ENCODE measurements at places on chromosomes 7 and 10.
A peak's percentile ranks its signal among the peaks of the same experiment; 100 is the strongest.

DNA sequence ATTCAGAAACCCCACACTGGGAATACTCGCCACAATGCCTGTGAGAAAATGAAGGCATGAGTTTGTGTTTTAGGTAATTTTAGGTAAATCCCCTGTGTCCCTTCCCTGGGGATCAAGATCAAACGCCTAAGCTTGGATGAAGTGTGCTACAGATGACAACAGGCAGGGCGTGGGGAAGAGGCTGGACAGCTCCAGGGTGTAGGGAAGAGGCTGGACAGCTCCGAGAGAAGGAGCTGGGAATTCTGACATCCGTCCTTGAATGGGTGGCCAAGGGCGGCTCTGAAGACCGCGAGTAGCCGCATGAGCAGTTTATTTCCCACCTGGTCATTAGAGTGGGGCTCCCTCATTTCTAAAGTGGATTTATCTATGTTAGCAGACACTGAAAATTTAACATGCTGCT lies 109.7 kb downstream of the RAMP3 start:
- no peak for DNase-seq

DNA sequence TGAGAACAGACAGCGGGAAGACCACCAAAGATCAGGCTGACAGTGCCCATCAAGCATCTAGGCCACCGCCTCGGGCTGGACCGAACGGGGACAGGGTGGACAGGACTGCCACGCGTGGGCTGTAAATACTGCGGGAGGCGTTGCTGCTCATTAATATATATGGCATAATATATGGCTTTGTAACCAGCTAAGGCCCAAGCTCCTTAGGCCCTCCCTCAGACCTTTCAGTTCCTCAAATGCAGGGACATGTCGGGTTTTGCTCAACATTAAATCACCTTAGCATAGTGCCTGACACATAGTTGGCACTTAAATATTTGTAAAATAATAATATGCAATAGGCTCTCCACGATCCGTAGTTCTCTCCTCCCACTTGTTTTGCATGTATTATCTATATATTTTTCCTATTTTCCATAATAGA lies 402 bp upstream of the TMEM168 start:
- DNase-seq: no peak

- DNase-seq: no peak
Observed at GRCh38 chr7:38773430-38773829, 135.6 kb downstream of the VPS41 start.

DNA sequence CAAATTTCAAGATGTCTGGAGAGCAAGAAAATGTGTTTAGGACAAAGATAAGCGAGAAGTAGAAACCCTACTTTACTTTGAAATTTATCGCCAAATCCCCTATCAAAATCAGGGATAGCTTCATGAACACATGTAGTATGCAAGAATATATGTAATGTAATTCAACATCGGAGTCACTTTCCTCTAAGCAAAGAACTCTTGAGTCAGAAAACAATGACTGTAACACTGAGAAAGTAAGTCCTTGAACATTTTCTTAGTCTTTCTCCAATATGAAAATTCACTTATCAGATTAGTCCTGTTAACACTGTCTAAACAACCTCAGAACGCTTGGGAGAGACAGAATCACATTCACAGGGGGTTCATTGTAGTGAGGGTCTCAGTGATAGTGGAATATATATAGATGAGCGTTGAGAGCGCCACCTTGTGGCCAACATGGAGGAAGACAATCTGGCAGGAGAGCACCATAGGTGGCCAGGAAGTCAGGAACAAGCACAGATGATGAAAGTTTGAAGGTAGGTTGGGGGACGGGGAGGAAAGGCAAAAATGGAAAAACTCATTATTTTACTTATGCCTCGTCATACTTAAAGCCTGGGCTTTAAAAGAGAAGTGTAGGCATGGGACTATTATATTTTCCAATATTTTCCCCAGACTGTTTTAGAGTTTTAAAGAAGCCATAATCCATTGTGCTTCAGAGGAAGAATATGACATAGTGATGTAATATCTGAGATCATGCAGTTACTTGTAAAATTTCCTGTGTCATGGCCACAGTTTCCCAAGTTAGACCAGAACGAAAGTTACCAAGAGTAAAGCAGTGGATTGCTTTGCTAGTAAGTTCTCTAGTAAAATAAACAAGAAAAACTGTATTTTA lies 115.5 kb upstream of the GNAI1 start:
- no peak for DNase-seq

GRCh38 chr10:129786216-129786615 lies 177.9 kb downstream of the EBF3 start:
- DNase-seq: no peak

DNA sequence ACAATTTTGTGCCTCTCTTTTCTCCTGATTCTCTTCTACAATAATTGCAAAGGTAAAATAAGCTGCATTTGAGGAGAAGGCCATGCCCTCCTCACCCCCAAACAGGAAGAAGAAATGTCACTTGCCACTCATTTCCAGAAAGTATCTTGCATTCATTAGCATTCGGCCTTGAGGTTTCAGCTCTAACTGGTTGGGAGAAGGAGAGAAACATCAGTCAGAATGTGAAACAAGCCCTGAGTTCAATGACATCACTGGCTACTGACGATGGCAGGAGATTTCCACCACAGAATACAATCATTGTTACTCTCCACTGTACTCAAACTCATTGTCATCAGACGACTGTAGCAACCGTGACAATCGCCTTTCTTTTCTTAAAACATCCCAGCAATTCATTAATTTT lies 72.8 kb downstream of the PRKCQ start:
- no peak for DNase-seq

DNA sequence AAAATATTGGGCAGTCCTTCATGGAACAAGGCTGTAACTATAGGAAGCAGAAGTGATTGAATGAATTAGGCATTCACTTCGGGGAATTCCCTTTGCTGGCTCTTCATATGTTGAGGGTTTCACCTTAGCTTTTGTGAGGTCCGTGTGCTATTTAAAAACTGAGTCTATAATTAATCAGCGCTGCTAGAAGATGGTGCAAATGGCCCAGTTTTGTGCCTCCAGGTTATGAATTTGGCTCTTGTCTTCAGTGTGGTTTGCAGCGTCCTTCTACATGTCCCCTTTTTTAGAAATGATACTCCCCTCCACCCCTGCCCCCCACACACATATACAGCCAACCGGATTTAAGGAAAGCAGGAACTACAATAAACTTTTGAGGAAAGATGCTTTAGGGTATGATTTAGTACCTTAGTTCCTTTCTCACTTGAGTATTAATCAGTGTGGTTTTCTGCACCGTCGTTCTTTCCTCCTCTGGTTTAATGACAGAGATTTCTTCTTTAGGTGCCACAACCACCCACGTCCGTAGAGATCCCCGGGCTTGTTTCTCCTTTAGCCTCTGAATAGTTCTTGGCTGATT lies 110.6 kb upstream of the SAMD8 start:
- DNase-seq: no peak

DNA sequence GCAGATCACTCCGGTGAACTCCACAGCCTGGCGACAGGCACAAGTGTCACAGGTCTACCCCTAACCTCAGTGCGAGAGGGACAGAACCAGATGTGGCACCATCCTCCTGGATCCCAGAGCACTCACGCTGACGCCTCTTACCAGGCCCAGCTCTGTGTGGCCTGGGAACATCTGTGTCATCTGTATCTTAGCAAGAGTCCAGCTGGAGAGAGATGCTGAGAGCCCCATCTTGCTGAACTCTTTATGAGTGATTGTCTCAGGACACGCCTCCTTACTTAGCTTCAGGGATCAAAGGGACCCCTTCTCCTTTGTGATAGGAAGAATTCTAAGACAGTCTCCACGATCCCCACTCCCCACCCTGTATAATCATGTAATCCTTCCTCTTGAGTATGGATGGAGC lies 10.0 kb upstream of the PROSER2 start:
- no peak for DNase-seq

DNA sequence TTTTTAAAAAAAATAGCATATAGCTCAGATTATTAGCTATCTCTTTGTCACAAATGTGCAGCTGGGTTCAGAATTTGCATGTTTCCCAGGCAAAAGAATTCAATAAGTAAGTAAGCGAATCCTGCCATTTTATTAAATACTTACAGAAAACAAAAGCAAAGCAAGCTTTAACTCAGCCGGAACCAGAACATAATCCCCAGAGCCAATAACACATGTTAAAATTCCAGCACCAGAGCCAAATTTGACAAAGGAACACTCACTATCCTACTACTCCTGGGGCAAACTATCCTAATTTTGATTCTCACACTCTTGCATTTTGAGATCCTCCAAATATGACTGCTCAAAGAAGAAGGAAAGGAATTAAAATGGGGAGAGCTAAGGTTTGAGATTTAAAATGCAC lies 32.6 kb downstream of the LRRTM3 start:
- no peak for DNase-seq

DNA sequence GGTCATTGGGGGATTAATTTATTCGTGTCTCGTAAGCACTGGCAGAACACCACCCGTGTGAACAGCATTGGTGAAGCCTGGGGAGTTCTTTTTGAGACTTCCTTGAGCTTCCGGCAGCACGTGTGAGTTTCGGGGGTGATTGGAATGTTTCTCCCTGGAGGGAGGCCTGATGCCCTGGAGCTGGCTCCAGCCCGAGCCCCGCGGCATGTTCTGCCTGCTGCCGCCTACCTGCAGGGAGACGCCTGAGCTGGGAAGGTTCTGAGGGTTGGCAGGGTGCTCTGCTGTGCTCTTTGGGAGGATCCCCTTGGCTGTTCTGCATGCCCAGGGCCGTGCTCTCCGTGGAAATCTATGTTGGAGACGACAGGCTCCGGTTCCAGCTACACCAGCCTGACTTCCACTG lies 159.3 kb downstream of the MGMT start:
- DNase-seq: no peak

DNA sequence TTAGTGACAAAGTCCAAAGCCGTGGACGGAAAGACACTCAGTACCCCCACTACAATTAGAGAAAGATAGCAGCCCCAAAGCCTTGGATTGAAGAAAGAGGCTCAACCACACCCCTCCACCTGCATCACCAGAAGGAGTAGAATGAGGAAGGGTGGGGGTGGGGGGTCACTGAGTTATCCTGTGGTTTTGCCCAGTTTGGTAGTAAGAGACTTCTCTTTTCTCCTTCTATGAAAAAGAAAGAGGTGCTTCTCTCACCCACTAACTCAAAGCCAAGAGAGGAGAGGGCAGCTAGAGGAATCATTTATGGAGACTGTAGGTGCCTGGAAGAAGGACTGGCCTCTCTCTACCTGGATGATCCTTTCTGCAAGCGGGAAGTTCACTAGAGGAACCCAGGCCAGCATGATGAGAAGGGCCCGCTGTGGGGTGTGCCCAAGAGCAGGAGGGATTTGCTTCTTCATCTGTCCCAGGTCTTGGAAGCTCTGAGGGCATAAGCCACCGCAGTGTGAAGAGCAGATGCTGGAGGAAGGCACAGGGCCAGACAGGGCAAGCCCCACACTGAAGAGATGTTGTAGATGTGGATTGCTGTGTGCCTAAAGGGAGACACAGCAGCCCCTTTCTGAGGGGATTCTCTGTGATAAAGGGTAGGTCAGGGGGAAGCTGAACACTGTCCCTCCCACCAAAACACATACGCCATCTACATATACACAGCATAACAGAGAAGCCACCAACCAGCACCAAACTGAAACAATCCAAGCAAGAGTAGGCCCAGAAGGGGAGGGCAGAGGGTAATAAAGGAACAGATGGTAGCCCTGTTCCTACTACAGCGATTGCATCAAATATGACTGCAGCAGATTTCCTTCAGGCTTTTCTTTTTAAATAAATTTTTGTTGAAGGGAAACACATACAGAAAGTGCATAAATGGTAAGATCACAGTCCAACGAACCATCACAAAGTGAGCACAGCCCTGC lies 25.8 kb upstream of the LANCL2 start:
- DNase-seq: no peak

DNA sequence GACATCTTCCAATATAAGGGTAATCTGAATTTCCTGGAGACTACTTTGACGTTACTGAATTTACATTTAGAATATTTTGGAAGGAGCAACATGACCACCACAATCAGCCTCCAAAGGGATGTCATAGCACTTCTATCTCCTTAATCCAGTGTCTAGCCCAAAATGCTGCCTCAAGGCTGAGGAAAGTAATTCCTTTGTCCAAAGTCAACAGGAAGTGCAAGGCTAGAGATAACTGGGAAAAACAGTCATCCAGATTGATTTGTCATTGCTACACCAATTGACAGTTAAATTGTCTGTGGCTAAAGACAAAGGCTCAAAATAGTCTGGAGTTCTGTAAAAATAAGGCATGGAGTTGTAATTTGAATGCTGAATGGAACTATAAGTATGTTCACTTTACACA lies 3.9 kb upstream of the TFPI2 start:
- DNase-seq: no peak

- no peak for DNase-seq
Observed at GRCh38 chr7:30660331-30661255, 21.7 kb downstream of the CRHR2 start.

GRCh38 chr10:129958148-129958628 lies 5.9 kb downstream of the EBF3 start:
- DNase-seq: no peak

- DNase-seq: no peak
Observed at GRCh38 chr7:28032738-28033380, 147.7 kb downstream of the JAZF1 start.

- no peak for DNase-seq
Observed at GRCh38 chr10:101839002-101839401, 4.6 kb downstream of the KCNIP2 start.

- no peak for DNase-seq
Observed at GRCh38 chr10:48598243-48598935, 6.5 kb downstream of the ARHGAP22 start.

DNA sequence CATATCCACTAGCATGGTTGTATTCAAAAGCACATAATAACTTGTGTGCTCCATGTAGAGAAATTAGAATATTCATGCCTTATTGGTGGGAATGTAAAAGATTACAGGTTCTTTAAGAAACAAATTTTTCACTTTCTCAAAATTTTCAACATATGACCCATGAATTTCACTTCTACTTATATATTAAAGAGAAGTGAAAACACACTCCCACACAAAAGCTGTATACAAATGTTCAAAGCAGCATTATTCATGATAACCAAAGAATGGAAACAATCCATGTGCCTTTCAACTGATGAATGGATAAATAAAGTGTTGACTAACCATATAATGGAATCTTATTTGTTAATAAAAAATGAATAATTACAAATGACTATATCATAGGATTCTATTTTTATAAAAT lies 694.5 kb upstream of the PCDH15 start:
- no peak for DNase-seq

DNA sequence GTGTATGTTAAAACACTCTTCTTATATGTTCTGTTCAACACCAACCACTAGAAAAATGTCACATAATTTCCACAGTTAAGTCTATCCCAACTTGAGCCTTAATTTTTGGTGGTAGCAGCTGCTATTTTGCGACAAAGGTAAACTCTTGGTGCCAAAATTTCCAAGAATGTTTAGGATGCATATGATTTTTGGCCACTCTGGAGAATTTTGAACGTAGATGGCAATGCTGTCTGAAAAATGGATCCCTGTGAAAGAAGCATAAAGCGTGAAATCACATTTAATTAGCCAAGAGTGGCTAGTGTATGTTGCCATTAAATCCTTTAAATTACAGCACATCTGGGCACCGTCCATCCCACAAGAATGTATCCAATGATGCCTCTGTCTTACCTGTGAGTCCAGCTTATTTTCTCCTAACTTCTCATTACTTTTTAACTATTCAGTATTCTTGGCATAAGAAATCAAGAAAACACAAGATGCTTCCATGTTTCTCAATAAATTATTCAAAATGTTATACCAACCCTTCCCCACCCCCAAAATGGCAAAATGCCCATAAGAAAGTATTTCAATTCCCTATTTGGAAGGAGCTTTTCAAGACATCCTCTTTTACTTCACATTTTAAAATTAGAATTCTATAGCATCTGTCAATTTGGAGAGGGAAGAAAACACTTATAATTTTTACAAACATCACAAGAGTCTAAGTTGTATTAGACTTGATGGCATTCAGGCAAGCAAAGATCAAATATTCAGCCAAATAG lies 12.4 kb downstream of the PTPRZ1 start:
- no peak for DNase-seq

- DNase-seq: peak; percentile 74
Observed at GRCh38 chr7:116210345-116211005, at the start of gene TES. TSS of gene TES (plus strand) at chr7:116210539. CDS start at chr7:116210708, 169 bp downstream.
